ENCODE measurements at places on chromosomes 12 and 14. TPM values are rescaled to one million over a fixed set of nuclear protein-coding genes. Genes with fewer than 3 reads are reported as not detected.

BEST3 gene
- under 0.01 TPM for total RNA-seq

TRHDE gene
- 97.8 TPM for total RNA-seq

C12orf50 gene
- not detected for total RNA-seq

RBMS2 gene
- 38.0 TPM for total RNA-seq

DAO gene
- total RNA-seq, result not detected

KRT2 gene
- not detected for total RNA-seq

PRH2 gene
- 0.28 TPM for total RNA-seq

ACOT4 gene
- total RNA-seq, result 0.54 TPM

SENP1 gene
- total RNA-seq, result 25.3 TPM

MAP1LC3B2 gene
- total RNA-seq, result not detected

WDHD1 gene
- total RNA-seq, result 13.1 TPM

GLIPR1L2 gene
- total RNA-seq, result not detected

C12orf54 gene
- not detected for total RNA-seq

TCL1A gene
- not detected for total RNA-seq

DHRS2 gene
- total RNA-seq, result 0.18 TPM

MFAP5 gene
- total RNA-seq, result 0.90 TPM

GPX2 gene
- total RNA-seq, result not detected

RAPGEF3 gene
- total RNA-seq, result 0.83 TPM

KLRD1 gene
- total RNA-seq, result under 0.01 TPM

CAPZA3 gene
- not detected for total RNA-seq

LRTM2 gene
- not detected for total RNA-seq

KRT83 gene
- total RNA-seq, result not detected

TSHR gene
- not detected for total RNA-seq

BEGAIN gene
- 0.18 TPM for total RNA-seq

SNAPC1 gene
- 7.7 TPM for total RNA-seq

A2ML1 gene
- total RNA-seq, result not detected

SCNN1A gene
- total RNA-seq, result not detected

RILPL2 gene
- total RNA-seq, result 2.2 TPM

PDE3A gene
- 0.18 TPM for total RNA-seq

PLD4 gene
- total RNA-seq, result not detected

AGAP2 gene
- 0.28 TPM for total RNA-seq

FAM186B gene
- total RNA-seq, result 0.28 TPM

KRT82 gene
- total RNA-seq, result not detected

TPH2 gene
- total RNA-seq, result not detected

RNF34 gene
- total RNA-seq, result 69.4 TPM

ASB2 gene
- total RNA-seq, result 0.54 TPM

NRIP2 gene
- total RNA-seq, result 0.18 TPM

TAS2R9 gene
- not detected for total RNA-seq

PLCZ1 gene
- not detected for total RNA-seq

KLHL33 gene
- under 0.01 TPM for total RNA-seq

OAS2 gene
- not detected for total RNA-seq

GUCY2C gene
- total RNA-seq, result not detected

AKAP5 gene
- 0.72 TPM for total RNA-seq

ESR2 gene
- under 0.01 TPM for total RNA-seq

STAB2 gene
- total RNA-seq, result not detected

SYNE3 gene
- total RNA-seq, result 5.0 TPM

DCP1B gene
- total RNA-seq, result 13.3 TPM

Data from IMR-90 (cell line).